ENCODE measurements at places on chromosomes 2 and 18.

DNA sequence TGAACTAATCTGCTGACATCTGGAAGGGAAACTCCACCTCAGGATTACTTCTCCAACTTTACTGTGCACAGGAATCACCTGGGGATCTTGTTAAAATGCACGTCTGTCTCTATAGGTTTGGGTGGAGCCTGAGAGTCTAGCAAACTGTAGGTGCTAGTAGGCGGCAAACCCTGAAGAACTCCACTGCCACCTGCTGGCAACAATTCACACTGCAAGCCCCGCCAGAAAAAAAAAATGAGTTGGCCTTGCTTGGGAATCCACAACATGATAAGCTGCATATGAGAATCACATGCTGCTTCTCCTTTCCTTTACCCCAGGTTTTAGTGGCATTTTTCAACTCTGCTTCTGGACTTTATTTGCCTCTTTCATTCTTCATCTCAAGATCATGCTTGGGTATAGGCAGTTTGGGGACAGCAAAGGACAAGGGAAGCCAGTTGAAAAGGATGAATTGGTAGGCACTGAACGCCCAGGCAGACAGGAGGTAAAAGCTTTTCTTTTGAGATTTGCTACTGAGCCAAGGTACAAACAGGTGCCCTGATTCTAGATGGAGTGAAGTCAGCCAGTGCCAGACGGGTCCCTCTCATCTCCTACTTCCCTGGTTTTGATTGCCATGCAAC, 88.8 kb downstream of the VIT start:
- DNase-seq, result peak; percentile 3

DNA sequence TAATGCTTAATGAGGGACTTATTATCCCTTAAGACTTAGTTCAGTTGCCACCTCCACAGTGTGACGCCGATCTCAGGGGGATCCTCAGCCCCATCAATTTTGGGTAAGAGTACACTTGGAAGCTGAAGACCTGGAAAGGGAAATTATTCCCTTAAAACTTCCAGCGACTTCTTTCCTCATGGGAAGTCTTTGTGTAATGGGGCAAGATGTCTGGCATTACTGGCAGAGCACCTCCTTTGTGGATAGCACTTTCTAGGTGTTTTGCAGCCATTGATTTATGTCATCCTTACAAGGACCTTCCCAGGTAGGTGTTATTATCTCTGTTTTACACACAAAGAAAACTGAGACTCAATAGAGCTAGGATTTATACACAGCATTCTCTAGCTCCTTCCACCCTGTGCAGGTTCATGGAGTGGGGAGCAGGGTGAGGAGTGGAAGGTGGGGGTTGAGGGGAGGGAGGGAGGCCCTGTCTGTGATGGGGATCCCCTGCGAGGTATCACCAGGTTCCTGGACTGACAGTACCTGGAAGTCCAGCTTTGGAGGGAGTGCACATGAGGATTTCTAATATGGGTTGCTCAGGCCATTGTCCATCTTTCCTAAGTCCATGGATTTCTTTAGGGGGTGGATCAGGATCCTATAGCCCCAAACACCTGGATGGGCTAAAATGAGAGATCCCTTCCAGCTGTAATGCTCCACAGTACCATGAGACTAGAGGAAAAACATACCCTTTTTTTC, 79.4 kb downstream of the MYCN start:
- DNase-seq, result no peak

DNA sequence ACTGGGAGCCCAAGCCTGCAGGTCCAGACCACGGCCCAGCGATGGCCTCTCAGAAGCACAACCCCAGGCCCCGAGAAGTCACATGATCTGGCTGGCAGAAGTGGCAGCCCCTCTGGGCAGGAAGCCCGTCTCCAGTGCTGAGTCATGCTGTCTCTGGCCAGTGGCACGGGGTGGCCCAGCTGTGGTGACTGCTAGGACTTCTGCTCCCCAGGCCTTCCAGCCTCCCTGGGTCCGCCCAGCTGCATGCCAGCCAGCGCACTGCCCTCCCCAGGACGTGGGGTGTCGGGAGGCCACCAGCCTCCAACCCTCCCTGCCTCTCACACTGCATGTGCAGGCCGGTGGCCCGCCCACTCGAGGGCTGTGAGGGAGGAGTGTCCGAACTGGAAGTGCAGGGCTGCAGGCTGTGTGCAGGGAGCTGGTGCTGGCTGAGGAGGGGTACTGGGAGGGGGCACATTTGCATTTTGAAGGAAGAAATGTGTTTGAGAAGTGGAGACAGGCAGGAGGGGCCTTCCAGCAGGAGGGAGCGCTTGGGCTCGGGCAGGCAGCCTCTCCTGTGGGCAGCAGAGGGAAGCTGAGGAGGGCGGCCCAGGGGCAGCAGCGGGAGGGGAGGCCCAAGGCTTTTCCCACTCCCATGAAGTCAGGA, 17.0 kb upstream of the HPCAL1 start:
- DNase-seq, result no peak

- DNase-seq, result no peak
Measured at GRCh38 chr2:230362030-230362691, 35.2 kb downstream of the SP140L start.

GRCh38 chr18:56952026-56952425, 194.9 kb upstream of the BOD1L2 start:
- no peak for DNase-seq

GRCh38 chr2:54103454-54104314, 11.7 kb upstream of the ACYP2 start:
- DNase-seq, result peak; percentile 6

- DNase-seq, result peak; percentile 73
Measured at GRCh38 chr18:50878345-50879301, at the start of gene ME2. TSS of gene ME2 (plus strand) at chr18:50879118. CDS start at chr18:50895821, 16,703 bp downstream.

- no peak for DNase-seq
Measured at GRCh38 chr18:8899000-8899399, 193.6 kb downstream of the MTCL1 start.

DNA sequence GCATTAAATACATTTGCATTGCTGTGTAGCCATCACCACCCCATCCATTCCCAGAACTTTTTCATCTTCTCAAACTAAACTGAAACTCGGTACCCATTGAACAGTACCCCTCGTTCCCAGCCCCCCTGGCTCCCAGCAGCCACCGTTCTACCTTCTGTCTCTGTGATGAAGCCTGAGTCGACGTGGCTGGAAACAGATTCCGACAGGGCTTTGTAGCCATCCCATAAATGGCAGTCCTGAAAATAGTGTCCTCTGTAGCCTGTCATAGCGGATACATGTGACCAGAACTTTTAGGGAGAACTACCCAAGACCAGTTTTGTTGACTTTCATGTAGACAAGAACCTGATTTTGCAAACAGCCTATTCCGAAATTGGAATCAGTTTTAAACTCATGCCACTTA, 59.1 kb downstream of the TSHZ1 start:
- DNase-seq, result no peak

DNA sequence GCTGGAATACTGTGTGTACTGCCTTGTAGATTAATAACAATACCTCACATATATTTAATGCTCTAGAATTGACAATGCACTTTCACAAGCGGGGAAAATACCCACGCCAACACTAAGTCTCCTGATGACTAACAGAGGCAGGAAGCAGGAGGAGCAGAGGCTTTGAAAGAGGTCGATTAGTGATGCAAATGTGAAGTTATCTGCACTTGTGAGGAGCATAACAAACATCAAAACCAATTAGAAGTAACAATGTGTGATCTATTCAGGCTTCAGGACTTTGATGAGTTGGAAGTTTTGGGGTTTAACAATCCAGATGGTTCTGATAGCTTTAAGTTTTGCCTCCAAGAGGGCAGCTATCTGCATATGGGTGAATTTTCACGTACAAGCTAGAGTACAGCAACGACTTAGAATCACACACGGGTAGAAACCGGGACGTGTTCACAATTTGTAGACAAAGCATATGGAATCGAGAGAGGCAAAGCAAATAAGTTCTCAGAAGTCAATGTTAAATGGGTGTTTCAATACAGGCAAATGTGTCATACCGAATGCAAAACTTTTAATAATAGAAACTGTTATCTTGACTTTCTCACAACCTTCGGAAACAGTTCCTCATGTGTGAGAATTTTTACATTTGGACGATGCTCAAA, 114.5 kb downstream of the METTL8 start:
- no peak for DNase-seq

GRCh38 chr2:174516501-174517378, 29.9 kb upstream of the GPR155 start:
- DNase-seq, result no peak

DNA sequence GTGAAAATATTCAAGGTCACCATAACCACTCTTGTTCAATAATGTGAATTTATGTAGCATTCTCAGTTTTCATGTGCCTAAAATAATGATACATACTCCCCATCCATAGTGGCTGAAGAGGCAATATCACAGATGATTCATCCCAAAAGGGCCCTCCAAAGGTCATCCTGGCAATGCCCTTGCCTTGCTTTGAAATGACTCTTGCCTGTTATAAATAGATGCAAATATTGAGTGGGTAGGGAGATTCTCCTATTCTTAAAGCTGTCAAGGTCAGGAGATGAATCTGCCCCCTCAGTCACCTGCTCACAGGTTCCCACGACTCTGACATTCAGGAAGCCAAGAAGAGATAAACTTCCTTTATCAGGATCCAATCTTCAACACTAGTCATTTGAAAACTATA, 490.5 kb downstream of the TNS1 start:
- no peak for DNase-seq

GRCh38 chr2:113217455-113218282, 43.9 kb downstream of the PSD4 start:
- DNase-seq, result no peak

GRCh38 chr2:204706939-204707338, 161.7 kb downstream of the PARD3B start:
- no peak for DNase-seq

DNA sequence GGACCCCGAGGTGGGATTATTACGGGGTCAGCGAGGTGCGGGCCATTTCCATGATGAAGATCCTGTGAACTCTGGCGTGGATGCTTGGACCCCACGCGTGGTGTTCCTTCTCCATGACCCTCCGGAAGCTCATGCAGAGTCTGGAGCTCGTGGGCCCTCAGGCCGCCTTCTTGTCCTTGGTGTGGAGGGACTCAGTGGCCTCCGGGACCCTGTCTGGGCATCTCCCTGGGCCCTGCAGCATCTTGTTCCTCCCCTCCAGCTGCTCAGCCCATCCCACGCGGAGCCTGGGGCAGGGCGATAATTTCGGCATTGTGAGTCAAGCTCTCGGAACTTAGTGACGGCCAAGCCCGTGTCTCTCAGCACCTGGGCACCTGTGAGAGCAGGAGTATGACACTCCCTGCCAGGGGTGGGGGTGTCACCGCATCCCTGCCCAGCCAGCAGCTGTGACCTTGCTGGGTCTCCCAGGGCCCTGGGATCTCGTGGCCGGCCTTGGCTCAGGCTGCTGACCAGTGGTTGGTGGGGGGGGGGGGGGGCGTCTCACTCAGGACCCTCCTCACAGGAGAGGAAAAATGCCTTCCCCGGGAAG, 24.6 kb downstream of the RTP5 start:
- no peak for DNase-seq

DNA sequence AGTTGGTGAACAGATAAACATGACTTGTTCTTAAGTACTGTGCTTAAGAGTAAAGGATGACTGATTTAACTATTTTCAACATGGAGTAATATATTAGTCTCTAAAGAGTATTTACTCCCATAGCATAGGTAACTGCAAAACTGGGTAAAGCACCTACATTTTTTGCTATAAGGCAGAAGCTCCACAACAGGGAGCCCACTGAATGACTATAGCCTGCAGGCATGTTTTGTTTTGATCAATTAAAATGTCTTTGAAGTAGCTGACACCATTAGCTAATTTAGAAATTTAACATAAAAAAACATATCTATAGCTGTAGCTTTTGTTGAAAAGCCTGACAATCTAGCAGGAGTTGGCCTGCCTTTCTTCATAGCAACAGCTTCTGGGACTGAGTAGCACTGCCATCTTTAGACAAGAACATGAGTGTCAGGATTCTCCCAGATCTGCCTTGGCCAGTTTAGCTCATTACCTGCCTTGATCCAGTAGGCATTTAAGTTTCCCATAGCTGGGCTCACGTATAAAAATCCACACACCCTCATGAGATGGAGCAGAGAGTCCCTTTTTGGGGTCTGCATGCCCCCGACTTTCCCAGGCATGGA, 1935.1 kb upstream of the PIK3C3 start:
- no peak for DNase-seq

DNA sequence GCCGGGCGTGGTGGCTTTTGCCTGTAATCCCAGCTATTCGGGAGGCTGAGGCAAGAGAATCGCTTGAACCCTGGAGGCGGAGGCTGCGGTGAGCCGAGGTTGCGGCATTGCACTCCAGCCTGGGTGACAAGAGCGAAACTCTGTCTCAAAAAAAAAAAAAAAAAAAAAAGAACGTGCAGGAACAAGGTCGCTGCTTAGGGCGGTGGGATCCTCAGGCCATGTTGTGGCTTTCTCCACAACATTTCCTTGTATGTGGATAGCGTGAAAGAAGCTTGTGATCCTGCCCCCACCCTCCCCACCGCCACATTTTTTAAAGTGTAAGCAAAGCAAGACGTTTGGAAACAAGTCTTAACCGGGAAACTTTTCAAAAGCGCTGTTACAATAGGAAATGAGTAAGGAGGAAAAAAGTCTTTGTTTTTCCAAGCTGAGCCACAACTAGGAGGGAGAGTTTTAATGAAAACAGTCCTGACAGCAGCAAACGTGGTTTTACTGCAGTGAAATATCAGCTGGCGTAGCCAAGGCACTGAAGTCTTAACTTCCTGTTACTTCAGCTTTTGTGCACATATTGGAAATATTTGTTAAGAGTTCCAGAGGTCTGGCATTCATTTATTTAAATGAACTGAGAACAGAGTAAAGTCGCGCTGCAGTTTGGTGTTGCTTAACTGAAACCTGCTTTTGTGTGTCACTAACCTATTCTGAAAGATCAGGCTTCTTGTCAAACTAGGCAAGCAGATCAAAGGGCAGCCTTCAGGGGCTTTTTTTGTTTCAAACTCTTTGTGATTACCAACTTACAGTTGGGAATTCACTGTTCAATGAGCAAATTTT, 3.8 kb downstream of the TGIF1 start:
- DNase-seq, result no peak

DNA sequence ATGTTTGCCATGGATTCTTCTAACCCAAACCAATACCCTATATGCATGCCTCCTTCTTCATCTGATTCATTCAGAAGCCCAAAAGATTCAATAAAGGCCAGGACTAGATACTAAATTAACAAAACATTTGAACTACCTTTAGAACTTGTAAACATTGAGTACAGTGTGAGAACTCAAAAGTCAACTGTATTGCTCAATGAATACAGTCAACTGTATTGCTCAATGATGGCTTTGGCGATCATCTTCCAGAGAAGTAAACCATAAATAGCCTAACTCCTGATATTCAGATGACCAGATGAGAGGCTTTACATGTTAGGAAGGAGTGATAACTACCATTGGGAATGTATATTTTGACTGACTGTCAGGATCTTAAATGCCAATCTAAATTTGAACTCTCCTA, 206.5 kb upstream of the ITGA4 start:
- no peak for DNase-seq
